CD4-positive, alpha-beta T cell treated with Interleukin-15 for 1 hour (primary cell): ENCODE measurements at places on chromosomes 3 and 15.

- no peak for DNase-seq
These were observed 32.8 kb downstream of the PLSCR1 start for GRCh38 chr3:146511402-146512134.

DNA sequence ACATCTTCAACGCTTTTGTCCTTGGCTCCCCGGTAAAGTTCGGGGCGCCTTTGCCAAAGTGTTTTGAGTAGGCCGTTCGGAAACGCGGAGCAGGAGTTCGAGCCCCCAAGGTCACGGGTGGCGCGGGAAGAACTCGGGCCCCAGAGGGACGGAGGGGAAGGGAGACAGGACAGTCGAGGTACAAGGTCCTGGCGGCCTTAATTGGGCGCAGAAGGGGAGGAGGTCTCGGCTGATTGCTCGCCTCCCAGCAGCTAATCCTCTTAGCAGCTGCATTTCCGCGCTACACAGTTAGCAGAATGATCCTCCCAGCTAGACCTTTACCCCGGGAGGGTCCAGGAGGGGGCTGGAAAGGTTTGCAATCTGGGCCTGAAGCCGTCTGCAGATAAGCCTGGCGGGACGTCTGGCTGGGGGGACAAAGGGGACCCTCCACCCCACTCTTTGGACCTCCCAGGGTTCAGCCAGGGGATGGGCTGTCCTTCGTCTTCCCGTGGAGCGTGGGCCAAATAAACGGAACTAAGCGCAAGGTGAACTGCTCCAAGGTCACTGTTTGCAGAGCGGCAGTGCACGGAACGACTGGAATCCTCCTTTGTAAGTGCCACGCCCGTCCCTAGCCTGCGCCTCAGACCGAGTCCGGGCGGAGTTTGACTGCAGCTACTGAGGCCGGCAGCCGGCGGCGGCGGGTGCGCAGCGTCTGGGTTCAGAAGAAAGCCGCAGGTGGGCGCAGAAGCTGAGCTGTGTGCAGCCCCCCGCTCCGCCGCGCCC lies 7.2 kb downstream of the EOMES start:
- DNase-seq = no peak

DNA sequence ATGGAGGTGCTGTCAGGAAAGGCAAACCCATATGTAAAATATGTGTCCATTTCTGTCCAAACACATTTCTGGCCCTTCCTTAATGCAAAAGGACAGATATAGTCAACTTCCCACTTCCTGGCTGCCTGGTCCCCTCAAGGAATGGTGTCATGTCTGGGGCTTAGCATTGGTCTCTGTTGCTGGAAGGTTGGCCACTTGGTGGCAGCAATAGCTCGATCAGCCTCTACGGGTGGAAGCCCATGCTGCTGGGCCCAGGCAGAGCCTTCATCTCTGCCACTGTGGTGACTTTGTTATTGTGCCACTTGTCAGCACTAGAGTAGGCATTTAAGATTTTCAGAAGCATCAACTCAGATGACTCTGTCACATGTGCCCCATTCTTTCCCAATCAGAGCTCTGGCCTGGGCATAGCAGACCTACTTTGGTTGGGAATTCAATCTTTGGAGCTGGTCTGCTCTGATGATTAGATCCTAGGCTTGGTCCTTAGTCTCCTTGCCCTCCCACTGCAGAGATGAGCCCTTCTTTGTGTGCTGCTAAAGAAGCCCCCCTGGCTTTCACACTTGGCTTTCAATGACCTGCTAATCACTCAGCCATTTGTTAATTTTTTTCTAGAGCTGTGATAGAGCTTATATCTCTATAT lies 51.0 kb upstream of the SPSB4 start:
- peak; percentile 32 for DNase-seq

GRCh38 chr3:140499114-140499757 lies 178.6 kb upstream of the TRIM42 start:
- no peak for DNase-seq

DNA sequence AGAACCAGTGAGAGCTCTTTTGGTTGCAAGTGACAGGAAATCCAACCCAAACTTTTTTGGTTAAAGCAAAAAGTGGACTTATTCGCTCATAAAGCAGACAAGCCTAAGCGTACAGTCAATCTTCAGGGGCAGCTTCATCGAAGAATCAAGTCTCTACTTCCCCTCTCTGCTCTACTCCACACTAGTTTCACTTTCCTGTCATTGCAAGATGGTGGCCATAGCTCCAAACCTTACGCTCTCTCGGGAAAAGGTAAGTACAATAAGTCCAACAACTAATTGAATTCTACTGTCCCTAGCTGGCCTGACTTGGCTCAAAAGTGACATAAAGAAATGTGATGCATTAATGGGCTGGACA lies 24.9 kb upstream of the ZNF710 start:
- DNase-seq = no peak

DNA sequence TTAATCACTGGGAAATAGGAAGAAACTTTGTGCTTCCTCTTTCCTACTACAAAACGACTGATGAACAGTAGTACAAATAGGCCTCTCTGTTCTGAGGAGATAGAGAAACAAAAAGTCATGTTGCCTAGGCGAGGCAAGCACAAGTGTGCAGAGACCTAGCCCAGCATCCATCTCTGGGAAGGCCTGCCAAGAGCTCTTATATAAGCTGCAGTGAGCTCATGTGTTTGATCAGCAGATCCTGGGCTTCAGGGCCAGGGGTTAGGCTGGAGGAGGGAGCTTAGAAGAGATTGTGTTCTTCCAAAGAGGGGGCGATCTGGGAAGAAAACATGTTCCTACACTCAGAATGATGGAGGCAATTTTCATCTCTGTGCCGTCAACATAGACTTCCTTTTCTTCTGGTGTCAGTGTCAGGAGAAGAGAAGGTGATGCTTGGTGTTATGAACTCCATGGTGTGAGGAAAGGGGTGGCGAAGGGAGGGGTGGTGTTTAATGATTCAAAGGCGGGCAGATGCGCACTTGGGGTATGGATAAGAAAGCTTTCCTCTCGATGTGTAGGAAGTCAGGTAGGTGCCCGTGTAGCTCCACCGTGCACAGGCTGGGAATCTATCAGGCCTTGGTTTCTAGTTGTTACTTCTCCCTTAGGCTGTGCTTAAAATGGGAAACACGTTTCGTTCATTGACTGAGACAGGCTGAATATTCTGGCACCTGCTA lies 29.5 kb upstream of the ETV5 start:
- DNase-seq = no peak

DNA sequence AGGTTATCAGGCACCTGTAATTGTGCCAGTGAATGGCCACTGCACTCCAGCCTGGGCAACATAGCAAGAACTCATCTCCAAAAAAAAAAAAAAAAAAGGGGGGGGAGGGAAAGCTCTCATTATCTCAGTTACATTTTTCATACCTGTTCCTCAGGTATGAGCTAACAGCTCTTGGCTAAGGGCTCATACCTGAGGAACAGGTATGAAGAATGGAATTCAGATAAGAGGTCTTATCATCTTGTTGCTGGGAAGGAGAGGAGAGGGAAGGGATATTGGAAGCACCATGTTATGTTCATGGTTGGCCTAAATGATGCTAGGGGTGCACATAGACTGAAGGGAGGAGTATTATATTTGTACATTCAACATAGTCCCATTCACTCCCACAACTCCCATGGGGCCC lies 2.6 kb downstream of the SLC15A2 start:
- no peak for DNase-seq

DNA sequence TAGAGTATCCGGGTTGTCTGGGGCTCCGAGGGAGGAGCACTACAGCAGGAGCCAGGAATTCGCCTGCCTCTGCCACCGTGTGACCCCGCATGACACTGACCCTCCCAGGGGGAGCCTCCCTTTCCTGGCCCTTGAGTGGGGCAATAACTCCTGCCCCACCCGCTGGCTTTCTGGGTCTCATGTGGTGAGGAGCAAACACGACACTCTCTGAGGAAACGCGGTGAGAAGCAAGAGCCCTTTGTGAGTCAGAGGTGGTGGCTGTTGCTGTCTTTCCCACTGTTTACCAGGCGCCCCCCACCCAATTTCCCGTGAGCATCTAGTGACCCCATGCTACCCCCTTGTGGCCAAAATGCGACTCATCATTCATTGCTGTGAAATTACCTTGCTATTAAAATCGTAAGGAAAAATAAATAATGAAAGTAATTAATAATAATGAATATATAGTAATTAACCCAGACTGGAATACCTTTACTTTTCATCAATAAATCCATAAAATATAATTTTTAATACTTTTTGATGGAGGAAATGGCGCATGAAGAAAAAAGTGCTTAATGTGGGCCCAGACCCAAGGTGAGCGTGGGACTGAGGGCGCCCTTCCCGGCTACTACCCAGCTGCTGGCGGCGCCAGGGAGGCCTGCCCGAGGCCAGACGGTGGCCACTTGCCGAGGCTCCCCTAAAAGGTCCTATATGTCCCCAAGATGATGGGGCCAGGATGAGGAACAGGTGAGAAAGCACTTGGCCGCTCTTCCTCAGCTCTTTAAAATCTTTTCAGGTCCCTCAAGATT lies 29.3 kb downstream of the CCNL1 start:
- peak; percentile 79 for DNase-seq

- DNase-seq = no peak
These were observed 15.3 kb downstream of the RAB43 start for GRCh38 chr3:129106320-129106719.

- no peak for DNase-seq
These were observed 116.5 kb downstream of the RBMS3 start for GRCh38 chr3:29397406-29397805.

- DNase-seq = no peak
These were observed 209.5 kb downstream of the MECOM start for GRCh38 chr3:169454060-169454317.

DNA sequence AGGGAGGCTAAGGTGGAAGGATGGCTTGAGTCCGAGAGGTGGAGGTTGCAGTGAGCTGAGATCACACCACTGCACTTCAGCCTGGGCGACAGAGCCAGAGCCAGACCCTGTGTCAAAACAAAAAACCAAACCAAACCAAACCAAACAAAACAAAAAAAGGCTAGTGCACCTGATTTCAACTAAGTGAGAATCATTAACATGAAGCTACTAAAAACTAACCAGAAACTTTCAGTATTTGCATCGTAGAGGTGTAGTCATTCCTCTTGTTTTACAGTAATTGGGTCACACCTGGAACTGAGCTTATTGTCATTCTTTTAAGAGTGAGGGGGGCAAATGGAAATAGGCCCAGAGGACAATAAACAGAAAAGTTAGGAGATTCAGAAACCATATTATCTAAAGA lies 58.5 kb downstream of the ST6GAL1 start:
- no peak for DNase-seq

DNA sequence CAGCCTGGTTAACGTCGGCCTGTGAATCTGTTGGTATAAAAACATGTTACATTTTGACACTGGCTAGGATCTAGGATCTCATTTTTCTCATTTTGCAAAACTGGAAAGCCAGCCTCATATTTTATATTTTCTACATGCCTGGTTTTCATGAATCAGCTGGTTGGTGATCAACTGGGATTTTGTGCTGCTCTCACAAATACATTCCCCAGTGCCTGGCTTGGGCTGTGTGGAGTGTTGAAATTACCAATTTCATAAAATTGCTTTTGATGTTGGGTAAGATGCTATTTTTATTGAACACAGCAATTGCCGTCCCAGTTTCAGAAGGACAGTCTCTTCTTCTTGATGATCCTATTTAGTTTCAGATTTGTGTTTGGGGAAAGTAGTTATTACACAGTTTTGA lies 604.3 kb downstream of the TAFA4 start:
- no peak for DNase-seq

- DNase-seq = no peak
These were observed 128.6 kb upstream of the ADPGK start for GRCh38 chr15:72912121-72912520.

- DNase-seq = no peak
These were observed 63.1 kb downstream of the MAP6D1 start for GRCh38 chr3:183762304-183762703.

DNA sequence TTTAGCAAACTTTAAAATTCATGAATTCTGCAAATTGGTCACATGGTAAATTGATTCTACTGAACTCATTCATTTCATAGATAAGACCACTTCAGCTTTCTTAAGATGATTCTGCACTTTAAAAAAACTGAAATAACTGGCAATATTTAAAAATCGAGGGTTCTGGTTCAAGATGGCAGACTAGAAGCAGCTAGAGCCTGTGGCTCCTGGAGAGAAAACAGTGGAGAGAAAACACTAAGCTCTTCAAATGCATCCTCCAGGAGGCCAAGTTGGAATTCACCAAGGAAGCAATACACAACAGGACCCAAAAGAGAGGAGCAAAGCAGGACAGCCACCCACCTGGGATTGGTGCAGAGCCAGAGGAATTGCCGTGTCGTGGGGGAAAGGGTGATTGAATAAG lies 132.1 kb downstream of the SPATA16 start:
- no peak for DNase-seq
